ENCODE measurements at places on chromosomes 3 and 15.

- no peak for DNase-seq
Observed at GRCh38 chr15:88506628-88507027, 39.1 kb downstream of the MRPS11 start.

GRCh38 chr3:188950832-188951489 lies 220.8 kb upstream of the TPRG1 start:
- DNase-seq = peak; percentile 67

- DNase-seq = no peak
Observed at GRCh38 chr15:94286583-94286982, 55.2 kb downstream of the MCTP2 start.

GRCh38 chr3:138349926-138350665 lies 1.7 kb downstream of the MRAS start:
- peak; percentile 31 for DNase-seq

GRCh38 chr15:35320911-35321310 lies 225.1 kb downstream of the DPH6 start:
- no peak for DNase-seq

DNA sequence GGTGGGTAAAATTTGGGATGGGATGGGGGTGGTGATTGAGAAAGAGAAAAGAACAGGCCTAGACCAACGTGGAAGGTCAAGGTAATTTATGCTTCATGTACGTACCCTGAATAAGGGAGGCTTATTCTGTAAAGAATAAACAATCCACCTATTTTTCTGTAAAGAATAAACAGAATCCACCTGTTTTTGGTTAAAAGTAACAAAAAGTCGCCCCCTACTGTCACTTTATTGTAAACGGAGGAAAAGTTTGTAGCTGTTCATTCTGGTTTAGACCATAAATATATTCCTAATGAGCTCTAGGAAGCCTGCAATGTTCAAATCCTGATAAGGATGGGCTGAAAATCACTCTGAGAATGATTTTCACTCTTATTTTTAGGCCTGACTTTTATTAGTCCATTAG lies 23.5 kb upstream of the SQOR start:
- no peak for DNase-seq

- no peak for DNase-seq
Observed at GRCh38 chr3:150388498-150389418, 19.3 kb upstream of the TSC22D2 start.

GRCh38 chr15:28969511-28970085 lies 83.8 kb downstream of the APBA2 start:
- DNase-seq = peak; percentile 32

GRCh38 chr3:41507336-41508062 lies 308.2 kb downstream of the CTNNB1 start:
- no peak for DNase-seq

- DNase-seq = no peak
Observed at GRCh38 chr3:109028753-109029152, 75.1 kb upstream of the GUCA1C start.

- peak; percentile 82 for DNase-seq
Observed at GRCh38 chr15:69973102-69973714, 124.5 kb downstream of the TLE3 start.

- peak; percentile 53 for DNase-seq
Observed at GRCh38 chr15:20348291-20348899, 193.2 kb downstream of the GOLGA6L6 start.

GRCh38 chr15:29924750-29925149 lies 102.5 kb upstream of the TJP1 start:
- peak; percentile 98 for DNase-seq

DNA sequence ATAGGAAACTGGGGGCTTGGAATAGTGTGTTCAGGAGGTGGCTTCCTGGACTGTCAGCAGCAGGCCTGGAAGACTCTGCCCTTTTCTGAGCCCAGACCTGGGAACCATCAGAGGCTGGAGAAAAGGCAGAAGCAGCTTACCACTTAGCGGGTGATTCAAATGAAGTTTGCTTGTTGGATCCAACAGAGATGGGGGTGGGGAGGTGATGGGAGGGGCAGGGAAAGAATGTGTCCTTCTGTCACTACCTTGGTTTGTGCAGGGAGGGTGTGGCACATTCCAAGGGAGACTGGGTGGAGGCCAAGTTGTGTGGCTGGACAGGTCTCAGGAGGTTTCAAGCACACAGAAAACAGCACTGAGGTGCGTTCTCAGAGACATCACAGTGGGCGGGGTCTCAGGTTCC lies 58.8 kb downstream of the TRAK1 start:
- DNase-seq = peak; percentile 66

- no peak for DNase-seq
Observed at GRCh38 chr3:193693774-193694173, 100.8 kb downstream of the OPA1 start.

DNA sequence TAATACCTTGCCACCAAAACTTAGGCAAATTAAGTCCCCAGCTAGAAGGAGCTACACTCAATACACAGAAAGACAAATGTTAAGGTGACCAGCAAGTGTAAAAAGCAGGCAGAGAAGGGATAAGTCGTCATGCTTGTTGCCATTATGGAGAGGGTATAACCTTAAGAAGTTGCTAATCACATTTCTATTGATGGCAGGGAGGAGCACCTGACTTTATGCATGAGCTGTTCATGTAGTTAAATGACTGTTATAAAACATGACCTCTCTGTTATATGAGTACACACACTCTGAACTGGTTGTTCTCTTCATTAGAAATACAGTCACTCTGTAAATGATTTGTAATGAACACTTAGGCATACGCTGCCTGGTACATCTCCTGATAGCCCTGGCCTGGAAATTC lies 6.6 kb upstream of the CCNL1 start:
- DNase-seq = no peak

DNA sequence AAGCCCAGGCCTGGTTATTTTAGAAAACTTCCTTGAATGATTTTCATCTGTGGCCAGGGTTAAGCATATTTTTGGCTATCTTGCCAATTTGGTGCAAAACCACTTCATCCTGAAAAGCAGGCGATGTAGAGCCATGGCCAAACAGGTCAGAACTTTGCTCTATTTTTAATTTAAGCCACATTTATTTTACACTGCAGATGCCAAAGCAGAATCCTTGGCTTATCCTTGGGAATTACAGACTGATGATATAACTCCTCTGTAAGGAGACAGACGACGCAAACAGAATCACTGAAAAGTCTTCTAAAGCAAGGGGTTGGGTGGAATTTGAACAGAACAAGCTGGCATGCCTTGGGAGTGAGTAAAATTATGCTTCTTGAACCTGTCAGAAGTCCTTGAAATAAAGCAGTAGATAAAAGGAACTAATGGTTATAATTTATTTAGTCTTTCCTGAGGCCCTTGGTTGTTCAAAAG lies 121.9 kb downstream of the CHST2 start:
- no peak for DNase-seq

GRCh38 chr3:150081084-150081483 lies 110.4 kb upstream of the PFN2 start:
- no peak for DNase-seq

GRCh38 chr3:46359733-46360493 lies 6.0 kb downstream of the CCR2 start:
- DNase-seq = no peak

DNA sequence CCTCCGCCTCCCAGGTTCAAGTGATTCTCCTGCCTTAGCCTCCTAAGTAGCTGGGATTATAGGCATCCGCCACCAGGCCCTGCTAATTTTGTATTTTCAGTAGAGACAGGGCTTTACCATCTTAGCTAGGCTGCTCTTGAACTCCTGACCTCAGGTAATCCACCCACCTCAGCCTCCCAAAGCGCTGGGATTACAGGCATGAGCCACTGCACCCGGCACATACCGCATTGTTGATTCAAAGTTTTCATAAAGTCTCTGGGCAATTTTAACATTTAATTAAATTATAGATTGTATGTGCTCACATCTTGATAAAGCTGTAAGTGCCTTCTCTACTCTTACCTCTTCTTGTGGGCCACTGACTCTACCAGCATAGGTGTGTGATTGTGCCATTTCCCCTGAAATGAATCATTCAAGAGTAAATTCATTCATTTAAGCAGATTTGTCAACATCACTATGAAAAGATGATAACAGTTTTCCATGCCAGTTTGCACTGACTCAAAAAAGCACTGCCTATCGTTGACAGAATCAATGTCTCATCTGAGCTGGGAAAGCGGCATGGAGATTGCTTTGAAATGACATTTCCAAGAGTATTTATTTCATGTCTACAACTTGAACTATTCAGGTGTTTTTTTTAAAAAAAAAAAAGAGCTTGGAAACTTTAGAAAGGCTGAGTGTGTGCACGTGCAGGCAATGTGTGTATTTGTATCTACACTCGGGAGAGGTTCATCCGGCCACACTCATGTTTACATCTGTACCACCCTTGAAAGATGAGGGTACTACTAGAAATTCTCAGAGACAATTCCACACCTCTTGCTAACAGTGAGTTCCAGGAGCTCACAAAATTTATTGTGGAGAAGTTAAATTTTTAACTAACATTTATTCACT lies 3.5 kb downstream of the BCL2A1 start:
- DNase-seq = no peak

DNA sequence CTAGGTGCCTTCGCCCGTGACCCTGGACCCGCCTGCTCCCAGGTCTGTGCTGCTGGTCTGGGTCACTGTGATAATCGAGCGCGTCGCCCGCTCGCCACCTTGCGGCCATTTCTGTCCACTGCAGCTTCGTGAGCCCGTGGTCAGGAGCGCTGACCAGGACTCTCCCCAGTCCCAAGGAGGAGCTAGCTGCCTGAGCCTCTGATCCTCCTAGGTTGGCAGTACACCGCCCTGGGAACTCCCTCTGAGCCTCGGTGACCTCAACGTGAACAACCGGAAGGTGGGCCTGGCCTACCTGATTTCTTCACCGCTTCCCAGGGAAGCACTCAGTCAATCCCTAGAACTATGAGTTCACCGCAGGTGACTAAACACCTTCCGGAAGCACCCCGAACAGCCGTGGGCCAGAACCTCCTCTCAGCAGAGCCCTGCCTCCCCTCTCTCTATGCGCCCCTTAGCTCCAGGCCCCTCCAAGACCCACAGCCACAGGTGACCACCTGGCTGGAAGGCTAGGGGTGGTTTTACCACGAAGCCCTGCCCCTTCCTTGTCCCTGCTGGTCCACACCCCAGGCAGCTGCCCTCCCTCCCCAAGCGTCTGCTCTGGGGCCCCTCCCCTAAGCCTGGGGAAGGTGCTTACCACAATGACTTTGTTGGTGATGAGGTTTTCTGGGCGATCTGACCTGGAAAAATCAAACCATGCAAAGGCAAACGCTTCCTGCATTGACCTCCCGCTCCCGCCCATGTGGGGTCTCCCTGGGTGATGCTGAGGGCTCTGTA lies 9.7 kb downstream of the PLA2G4D start:
- DNase-seq = peak; percentile 87

GRCh38 chr15:88842156-88842555 lies 38.9 kb downstream of the ACAN start:
- no peak for DNase-seq

DNA sequence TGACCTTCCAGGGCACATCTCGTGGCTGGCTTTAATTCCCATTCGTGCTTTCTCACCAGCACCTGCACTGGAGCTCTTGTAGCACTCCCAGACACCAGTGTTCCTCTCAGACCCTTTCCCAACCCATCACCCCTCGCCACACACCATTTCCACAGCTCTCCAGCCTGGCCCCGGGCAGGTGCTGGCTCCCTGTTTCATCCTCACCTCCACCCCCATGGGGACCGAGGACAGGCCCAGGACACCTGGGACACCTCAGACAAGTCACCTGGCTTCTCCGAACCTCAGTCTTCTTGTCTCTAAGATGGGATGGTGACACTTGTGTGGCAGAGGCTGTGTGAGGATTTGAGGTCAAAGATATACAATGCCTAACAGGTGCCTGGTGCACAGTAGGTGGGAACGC lies 27.4 kb upstream of the GP9 start:
- no peak for DNase-seq

- DNase-seq = no peak
Observed at GRCh38 chr15:90873998-90874605, 5.7 kb downstream of the FURIN start.

DNA sequence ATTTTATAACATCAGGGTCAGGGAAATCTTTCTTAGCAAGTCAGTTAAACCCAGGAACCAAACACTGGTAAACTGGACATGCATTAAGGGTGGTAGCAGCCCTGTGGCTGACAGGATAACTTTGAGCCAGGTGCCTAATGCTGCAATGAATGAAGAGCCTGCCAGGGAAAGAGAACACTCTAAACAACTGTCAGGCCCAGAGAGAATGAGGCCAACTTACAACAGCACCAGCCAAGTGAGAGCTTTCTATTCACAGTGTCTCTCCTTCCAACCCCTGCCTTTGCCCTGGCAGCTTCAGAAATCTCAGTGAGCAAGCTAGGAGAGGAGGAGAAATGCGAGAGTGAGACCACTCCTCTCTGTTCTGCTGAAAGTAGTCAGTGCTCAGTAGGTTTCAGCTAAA lies 50.4 kb upstream of the ATP2C1 start:
- DNase-seq = no peak

GRCh38 chr3:30353711-30354467 lies 252.5 kb upstream of the TGFBR2 start:
- DNase-seq = no peak

GRCh38 chr15:26716069-26716468 lies 56.8 kb downstream of the GABRB3 start:
- no peak for DNase-seq

DNA sequence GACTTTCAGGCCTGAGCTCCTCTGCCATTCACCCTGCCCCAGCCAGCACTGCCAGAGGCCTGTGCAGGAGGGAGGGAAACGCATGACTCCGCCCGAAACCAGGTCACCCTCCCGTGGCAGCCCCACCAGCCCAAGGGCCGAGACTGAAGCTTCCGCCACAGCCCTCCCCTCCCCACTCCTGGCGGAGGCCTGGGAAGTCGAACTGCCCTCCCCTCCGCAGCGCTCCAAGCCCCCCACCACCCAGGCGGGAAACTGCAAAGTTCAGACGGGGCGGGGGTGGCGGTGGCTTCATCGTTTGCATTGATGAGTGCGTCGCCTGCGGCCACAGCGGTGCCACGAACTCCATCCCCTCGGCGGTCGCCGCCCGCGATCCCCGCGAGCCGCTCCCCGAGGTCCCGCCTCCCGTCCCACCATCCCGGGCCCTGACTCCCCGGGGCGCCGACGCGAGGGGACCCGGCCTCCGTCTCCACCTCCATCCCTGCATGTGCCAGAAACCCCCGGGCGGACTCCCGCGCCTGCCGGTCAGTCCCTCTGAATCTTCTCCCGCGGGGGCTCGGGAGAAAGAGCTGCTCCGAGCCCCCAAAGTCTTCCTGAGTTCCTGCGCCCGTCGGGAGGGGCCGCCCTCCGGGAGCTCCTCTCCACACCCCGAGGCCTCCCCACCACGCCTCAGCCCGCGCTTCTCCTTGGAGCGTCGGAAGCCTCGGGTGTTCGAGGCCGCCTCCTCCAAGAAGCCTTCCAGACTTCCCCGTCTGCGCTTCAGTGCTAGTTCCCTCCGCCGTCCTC lies 698 bp downstream of the MELTF start:
- DNase-seq = peak; percentile 79

- DNase-seq = no peak
Observed at GRCh38 chr3:133917144-133917543, 21.5 kb upstream of the RAB6B start.

DNA sequence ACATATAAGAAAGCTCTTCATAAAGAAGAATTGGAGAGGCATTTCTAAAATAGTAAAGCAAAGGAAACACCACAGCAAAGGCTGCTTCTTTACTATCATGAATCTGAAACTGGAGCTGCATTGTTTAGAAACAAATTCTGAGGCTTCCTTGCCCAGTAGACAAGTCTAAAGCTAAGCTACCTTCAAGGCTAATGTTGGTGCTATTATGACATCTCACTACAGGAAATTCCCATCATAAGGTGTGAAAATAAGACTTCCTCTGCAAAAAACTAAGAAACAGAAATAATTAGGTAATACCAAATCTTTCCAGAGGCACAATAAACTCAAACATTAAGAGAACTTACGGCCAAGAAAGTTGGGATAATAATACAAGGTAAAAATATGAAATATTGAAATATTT lies 89.9 kb upstream of the P3H2 start:
- no peak for DNase-seq
